ENCODE measurements at places on chromosomes 13 and 19.
A peak's percentile ranks its signal among the peaks of the same experiment; 100 is the strongest.

- DNase-seq = peak; percentile 19
Observed at GRCh38 chr13:70568571-70568970, 460.3 kb upstream of the KLHL1 start.

DNA sequence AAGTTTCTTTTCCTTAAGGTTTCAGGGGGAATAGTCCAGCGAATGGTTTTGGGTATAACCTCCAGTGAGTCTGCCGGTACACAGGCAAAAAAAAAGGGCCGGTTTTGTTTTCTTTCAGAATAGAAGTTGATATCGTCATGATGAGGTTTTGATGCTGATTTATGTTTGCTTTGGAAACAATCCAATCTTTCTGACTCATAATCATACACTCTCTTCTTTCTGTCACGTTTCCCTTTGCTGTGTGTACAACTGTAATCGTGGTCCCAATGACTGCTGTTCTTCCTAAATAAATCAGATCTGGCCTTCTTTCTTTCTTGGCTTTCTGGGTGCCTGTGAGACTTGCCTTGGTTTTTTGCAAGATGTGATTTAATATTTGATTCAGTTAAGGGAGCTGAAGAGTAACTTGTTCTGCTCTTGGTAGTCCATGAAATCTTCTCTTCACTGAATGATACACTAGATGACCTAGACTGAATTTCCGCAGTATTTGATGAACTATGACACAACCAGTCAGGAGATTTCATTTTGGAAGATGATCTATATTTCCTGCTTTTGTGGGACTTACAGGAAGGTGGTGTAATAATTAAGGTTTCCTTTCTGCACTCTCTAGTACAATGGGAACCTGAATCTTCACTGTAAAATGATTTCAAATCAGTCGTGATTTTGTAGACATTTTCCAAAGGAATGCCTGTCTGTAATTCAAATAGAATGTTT, 34.9 kb upstream of the METTL21C start:
- DNase-seq = no peak

GRCh38 chr19:17402982-17403855, 2.2 kb downstream of the BST2 start:
- DNase-seq = no peak

- no peak for DNase-seq
Observed at GRCh38 chr13:86591862-86592261, 792.6 kb upstream of the SLITRK6 start.

- DNase-seq = no peak
Observed at GRCh38 chr19:4009990-4010807, 2.7 kb downstream of the PIAS4 start.

DNA sequence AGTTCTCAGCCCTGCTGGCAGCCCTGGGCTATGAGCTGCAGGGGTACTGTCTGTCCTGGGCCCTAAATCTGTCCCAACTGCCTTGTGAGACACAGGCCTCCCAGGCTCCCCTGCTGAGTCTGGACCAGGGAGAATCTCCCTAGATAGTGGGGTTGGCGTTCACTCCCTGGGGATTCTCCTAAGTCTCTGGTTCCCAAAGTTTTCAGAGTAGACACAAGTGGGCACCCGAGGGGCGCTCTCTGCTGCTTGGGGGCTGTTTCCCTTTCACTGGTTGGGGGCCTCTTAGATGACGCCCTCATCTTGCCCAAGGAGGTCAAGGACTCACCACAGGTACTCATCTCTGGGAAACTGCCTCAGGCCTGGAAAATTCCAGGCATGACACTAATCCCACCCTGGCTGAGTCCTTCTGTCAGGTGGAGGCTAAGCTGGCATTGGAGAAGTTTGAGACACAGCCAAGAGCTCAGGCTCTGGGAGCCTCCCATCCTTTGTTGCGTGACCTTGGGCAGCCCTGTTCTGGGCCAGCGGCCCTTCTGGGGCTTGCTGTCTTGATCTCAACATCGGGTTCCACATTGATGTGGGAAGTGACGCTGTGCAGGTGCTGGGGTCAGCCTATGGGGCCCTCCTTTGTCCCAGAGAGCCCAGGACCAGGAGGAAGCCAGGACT, 3.9 kb downstream of the RPL18A start:
- no peak for DNase-seq

DNA sequence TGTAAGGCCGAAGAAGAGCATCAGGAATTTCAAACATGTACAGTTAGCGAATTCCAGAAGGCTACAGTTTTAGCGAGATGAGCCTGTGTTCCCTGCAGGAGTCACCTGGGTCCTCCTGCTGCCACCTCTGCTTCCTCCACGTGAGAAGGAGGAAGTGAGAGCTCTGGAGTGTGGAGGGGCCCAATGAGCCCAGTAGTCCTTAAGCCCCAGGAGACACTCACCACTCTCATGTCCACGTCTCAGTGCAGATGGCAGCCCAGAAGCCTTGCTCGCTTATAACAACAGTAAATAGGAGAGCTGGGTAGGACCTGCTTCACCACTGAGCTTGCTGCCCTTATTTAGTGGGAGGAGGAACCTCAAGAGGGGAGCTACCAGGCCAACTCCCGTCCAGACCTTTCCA, 44.3 kb downstream of the SERP2 start:
- no peak for DNase-seq

DNA sequence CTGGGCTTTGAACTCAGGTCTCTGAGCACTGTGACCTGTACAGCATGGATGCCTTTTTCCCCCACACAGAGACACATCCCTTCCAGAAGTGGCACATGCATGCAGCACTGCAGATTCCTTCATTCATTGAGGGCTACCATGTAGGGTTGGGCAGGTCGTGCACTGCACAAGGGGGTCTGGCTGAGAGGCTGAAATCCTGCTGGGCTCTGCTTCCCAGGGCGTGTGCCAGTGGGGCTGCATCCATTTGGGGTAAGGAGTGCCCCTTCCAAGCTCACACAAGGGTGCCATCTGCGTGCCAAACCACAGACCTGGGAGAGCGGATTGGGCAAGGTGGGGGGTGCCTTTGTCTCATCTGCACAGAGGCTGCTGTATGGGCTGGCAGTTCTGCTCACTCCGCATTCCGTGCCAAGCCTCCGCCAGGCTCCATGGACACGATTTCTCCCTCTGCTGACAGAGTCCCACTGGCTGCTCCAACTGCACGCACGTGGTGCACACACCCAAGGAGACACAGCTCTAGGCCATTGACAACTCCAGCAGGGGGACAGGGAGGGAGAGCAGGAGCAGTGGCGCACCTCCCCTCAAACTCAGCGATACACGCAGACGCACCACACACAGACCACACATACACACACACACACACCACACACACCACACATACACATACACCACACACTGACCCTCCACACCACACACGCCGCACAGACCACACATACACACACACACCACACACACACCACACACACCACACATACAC, 4.5 kb upstream of the SHISA7 start:
- no peak for DNase-seq

- DNase-seq = no peak
Observed at GRCh38 chr19:33339016-33339984, 34.2 kb upstream of the CEBPG start.

DNA sequence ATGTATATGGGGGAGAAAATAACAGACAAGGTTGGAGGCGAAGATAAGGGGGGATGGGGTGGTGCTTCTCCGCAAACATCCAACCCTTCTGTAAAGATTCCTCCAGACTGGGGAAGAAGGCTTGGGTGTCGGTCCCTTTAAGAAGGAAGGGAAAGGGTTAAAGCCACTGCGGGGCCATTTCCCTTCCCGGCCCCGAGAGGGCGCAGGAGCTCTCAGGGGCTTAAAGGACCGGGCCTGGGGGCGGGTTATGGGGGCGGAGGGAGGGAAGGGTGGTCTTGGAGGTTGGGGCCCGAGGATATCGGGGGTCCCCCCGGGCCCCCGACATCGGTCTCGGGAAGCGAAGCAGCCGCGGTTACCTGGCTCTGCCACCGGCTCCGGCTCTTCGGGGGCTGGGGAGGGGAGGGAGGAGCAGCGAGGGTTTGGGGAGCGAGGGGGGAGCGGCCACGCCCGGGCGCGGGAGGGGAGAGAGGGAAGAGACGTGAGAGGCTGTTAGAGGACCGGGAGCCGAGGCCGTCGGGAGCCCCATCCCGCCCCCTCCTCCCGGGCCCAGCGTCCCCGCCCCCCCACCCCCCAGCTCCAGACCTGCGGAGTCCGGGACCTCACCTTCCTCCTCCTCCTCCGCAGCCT, 2.8 kb downstream of the TNNT1 start:
- DNase-seq = peak; percentile 64

- no peak for DNase-seq
Observed at GRCh38 chr19:5418677-5419076, 36.5 kb upstream of the ZNRF4 start.

- DNase-seq = peak; percentile 57
Observed at GRCh38 chr13:113951246-113951999, 22.5 kb downstream of the C13orf46 start.

DNA sequence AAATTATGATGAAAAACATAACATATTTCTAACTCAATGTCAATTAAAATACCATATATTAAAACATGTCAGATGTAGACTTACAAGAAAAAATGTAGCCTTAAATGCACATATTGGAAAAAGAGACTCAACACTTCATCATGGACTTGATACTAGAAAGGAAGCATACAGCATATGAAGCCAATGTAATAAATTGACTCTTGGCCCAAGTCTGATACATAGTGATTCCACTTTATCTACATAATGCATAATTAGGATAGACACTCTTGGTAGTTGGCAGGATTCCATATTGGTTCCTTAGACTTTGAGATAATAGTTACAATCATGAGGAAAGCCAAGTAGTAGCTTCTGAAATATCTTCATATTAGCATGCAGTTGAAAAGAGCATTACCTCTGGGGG, 1067.0 kb downstream of the PCDH17 start:
- no peak for DNase-seq

DNA sequence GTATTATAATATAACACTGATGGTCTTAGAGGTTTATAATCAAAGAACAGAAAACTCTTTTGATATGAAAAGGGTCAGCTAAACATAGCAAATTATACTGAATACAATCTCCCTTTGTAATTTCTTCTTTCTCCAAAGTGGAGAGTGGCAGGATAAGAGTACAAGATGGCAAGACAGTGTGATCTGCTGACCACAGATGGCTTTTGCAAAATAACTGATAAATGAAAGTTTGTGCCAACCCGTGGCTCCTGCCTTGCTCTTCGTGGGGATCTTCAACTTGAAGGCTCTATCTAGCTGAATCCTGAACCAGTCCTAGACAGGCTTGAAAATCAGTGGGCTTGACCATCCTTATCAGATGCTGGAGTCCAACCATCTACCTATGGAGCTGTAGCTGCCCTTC, 185.7 kb downstream of the VWA8 start:
- no peak for DNase-seq

DNA sequence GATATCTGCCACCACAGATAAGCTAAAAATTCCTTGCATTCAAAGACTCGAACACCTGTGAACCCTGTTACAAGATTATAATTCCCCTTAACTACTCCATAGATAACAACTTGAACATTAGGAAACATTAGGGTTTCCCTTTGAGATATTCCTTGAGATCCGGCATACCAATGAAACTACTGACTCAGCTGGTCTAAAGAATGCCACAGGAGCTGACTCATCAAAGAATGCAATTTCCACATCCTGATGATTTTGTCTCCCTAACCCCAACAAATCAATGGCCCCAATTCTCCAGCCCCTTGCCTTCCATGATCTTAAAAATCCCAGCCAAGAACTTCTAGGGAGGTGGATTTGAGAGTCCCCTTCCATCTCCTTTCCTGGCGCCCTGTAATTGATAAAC, 35.6 kb upstream of the ZNF599 start:
- no peak for DNase-seq

DNA sequence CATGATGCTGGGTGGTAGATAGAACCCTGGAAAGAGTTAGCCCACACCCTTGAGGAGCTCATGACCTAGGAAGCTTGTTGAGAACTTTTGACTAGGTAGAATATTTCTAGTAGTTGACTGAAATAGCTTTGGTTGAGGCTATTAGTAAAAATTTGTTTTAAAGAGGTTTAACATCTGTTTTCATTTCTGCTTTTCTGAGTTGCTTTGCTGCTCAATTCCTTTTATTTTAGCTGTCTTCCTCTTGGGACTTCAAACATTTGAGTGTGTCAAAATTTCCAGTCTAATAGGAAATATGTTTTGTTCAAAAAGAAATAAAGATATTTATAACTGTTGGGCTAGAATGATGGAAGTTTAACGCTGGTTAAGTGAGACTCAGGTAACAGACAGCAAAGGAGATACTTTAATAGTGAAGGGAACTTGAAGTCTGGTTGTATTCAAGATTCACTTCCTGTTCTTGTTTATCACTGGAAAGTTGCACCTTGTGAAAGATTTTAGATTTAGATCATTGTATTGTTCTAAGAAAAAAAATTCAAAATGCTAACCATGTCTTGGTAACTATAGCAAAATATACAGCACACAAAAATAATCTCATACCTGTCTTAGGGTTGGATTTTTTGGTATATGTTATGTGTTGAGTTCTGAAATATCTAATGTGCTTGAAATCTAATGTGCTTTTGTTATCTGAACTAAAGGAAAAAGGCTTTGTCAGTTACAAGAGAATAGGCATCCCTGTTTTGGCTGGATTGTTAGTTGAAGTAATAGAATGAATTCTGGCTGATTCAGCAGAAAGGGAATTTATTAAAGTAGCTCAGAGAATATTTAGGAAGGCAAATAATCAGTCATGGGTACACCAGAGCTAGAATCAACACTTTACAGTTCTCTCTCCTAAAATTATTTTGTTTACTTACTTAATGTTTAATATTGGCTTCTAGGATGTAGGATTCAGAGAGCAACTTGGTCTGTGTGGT, 24.4 kb upstream of the GPR18 start:
- DNase-seq = no peak

GRCh38 chr13:48901781-48902180, 73.9 kb upstream of the FNDC3A start:
- DNase-seq = no peak

- no peak for DNase-seq
Observed at GRCh38 chr19:17909003-17909732, 23.6 kb upstream of the CCDC124 start.

DNA sequence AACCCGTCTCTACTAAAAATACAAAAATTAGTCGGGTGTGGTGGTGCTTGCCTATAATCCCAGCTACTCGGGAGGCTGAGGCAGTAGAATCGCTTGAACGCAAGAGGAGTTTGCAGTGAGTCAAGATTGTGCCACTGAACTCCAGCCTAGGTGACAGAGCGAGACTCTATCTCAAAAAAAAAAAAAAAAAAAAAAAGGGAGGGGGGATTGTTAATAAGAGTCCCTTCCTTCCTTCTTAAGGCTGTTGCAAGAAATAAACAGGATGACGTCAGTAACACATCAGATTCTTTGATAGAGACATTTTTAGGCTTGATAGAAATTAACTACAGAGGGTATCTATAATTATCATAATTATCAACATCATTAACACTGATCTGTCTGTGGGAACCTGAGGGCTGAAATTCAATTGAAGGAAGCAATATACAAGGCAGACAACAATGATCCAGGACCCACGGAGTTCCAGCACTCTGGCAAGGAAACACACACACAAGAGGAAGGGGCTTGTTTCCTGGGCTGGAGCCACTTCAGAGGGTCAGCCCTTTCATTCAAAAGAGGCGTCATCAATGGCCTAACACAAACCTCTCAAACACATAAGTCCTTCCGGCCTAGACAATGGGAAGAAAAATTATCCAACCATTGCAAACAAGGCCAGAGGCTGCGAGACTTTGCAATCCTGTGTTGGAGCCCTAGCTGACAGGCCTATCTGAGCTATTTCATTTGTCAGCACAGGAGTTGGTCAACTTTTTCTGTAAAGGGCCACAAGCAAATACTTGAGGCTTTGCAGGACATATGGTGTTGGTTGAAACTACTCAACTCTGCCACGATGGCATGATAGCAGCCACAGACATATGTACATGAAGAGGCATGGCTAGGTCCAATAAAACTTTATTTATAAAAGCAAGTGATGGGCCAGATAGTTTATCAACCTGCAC, 105.2 kb downstream of the INSR start:
- no peak for DNase-seq

GRCh38 chr13:71829547-71829946, 37.5 kb downstream of the DACH1 start:
- DNase-seq = no peak
